Thyroid gland (tissue), 4 donors: ENCODE measurements at places on chromosomes 6 and 20.

- no peak for DNase-seq
These were observed 26.4 kb upstream of the GCM1 start for GRCh38 chr6:53175027-53175426.

DNA sequence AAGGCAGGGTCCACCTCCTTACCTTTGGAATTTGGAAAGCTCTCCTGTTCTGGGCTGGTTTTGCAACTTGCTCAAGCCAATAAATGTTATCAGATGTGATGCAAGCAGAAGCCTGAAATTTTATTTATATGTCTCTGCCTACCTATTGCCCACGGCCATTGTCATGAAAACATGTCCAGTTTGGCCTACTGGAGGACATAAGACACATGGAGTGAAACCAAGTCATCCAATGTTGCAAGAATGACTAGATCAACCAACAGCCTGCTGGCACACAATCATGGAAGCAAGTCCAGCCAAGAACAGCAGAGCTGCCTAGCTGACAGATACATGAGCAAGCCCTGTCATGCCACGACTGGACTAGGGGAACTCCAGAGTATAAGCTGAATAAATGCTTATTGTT lies 56.7 kb upstream of the IRAK1BP1 start:
- DNase-seq: no peak

- no peak for DNase-seq
These were observed 7.7 kb downstream of the AKAP12 start for GRCh38 chr6:151247490-151247889.

- DNase-seq: no peak
These were observed 24.6 kb upstream of the GTF3C6 start for GRCh38 chr6:110933912-110934311.

DNA sequence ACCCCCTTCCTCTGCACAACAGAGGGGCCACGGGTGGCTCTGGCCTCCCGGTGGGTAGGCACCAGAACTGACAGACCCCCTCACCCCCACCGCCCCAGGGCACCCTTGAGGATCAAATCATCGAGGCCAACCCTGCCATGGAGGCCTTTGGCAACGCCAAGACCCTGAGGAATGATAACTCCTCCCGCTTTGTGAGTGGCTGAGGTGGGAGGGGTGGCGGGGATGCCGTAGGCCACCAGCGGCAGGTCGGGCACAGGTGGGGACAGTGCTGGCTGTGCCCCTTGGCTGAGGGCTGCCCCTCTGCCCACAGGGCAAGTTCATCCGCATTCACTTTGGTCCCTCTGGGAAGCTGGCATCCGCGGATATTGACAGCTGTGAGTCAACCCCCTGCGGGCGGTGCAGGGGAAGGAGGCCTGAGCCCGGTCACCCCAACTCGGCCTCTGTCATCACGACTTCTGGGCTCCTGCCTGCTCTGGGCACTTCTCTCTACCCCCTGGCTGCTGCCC lies 29.1 kb downstream of the MYH7B start:
- DNase-seq: no peak

DNA sequence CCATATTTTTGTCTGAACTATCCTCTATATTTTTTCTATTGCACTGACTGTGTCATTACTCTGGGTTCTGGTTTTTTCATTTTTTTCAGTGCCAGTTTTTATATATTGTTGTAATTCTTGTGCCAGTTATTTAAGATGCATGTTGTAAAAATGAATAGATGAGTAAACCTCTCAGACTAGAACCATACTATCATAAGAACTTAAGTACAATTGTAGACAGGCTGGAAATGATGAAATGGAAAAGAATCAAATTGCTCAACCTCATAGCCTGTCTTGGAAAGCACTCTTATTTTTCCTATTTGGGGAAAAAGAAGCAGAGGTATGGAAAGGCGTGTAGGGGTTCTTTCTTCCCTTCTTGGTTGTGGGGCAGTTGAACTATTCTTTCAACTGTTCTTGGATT lies 30.2 kb downstream of the PANK2 start:
- no peak for DNase-seq

GRCh38 chr6:51459958-51460357 lies 627.5 kb downstream of the PKHD1 start:
- DNase-seq: no peak

DNA sequence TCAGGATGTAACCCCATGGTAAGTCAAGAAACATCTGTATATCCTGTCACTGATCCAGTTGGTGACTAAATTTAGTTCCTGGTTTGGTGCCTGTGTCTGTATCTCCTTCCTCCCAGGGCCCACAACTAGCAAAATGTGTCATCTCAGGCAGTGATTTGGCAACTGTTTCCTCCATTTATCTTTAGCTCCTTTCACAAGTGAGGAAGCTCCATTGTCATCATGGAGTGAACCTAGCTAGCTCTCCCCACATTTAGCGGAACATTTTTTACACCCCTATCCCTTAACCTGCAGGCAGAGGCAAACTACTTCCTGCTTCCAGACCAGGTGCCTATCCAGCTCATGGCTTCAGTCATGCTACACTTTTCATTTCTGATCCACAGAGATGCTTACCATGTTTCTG lies 99.5 kb downstream of the IPCEF1 start:
- no peak for DNase-seq

- DNase-seq: no peak
These were observed 5.5 kb downstream of the ZSCAN12 start for GRCh38 chr6:28393912-28394662.

GRCh38 chr6:127124172-127124571 lies 5.7 kb downstream of the RSPO3 start:
- no peak for DNase-seq

DNA sequence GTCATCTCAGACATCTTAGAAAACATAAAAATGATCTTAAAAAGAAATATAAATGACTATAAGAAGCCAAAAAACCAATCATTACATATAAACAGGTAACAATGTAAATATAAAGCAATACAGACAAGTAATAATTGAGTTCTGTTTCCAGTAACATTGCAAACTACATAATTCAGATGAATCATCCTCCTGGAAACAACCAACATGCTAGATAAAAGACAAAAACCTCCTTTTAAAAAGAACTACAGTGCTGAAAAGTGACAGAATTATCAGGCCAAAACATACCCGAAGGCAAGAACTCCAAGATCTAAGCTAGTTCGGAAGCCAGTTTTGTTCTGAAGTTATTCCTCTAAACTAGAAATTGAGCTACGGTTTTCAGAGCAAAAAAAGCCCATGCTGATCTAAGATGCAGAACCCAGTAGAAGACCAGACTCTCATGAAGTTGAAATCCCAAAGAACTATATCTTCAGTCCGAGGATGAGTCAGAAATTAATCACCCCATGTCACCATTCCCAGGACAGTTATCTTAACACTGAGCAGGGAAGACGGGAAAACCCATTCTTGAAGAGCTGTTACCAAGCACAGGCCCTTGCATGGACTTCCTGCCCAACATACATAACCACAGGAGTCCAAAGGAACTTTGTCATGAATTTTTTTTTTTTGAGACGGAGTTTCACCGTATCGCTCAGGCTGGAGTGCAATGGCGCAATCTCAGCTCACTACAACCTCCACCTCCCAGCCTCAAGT lies 9.8 kb downstream of the PGM3 start:
- no peak for DNase-seq

DNA sequence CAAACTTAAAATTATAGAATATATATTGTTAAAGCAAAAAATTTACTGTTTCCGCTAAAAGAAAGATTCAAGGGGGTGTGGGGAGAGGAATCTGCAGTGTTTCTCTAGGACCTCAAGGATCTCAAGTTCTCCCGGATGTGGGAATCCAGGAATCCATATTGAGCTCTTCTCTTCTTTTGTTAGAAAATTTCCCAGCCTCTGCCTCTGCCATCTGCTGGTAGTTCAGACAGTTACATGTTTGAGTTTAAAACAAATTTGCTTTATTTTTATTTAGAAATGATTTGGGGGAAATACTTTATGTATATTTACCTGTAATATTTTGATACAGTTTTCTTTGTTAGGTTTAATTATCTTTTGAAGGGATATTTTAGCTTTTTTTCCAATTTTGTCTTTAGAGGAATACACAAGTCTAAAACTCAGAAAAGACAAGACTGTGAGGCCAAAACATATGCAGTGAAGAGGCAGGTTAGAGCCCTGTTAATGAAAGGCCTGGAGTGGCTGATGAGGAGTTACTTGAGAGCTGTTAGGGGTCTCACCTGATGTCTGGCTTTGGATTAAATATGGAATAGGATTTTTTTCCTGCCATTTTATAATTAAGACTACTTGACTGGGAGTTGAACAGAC lies 268.8 kb downstream of the ARID1B start:
- no peak for DNase-seq

DNA sequence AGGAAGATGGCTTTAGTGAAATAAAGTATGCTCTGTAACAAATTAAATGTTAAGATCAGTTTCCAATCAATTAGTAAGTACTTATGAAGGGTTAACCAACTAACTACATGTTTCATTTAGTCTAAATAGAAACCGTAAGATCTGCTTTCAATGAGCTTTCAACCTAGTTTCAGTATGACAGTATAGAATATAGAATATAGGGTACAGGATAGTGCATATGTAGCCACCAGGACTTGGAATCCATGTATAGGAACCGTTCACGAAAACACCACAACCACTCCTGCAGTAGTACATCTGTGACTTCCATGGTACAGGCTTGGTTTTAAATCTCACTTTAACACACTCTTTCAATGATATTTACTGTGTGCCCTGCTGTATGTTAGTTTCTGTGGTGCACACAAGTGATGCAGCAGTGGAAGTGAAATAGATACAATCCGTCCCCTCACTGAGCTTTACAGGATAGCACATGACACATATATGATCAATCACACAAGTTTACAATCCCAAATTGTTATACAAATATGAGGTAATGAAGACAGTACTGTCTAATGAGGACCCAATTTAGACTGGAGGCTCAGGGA lies 479.7 kb upstream of the MARCKS start:
- no peak for DNase-seq

DNA sequence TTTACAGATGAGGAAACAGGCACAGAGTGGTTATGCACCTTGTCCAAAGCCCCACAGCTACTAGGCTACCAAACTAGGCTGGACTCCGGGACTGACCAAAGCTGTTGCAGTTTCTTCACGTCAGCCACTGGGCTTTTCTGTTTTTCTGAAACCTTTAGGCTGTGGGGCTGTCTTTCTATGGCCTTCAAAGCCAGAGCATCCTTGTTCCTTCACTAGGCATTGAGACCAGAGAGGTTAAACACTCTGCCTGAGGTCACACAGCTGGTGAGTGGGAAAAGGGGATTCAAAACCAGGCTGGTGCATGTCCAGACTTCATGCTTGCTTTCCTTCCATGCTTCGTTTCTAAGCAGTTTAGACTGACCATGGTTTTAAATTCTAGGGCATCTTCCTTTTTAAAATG lies 97.5 kb upstream of the KCNG1 start:
- DNase-seq: no peak

DNA sequence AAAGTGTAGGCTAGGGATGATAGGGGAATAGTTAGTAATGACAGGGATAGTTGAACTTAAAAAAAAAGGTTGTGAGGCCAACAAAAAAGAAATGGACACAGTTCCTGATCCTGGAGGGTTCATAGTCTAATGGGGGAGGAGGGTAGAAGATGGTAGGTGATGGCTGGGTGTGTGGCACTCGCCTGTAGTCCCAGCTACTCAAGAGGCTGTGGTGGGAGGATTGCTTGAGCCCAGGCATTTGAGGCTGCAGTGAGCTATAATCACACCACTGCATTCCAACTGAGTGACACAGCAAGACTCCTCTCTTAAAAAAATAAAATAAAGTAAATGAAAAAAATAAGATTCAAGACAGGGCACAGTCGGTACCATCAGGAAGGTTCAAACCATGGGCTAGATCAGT lies 2.4 kb upstream of the MICB start:
- DNase-seq: no peak

GRCh38 chr20:23669866-23670265 lies 19.0 kb downstream of the CST4 start:
- DNase-seq: no peak

GRCh38 chr6:43428874-43429273 lies 1.5 kb downstream of the ABCC10 start:
- no peak for DNase-seq

GRCh38 chr6:26412228-26412627 lies 10.2 kb downstream of the BTN3A1 start:
- DNase-seq: no peak
